ENCODE measurements at places on chromosomes 1 and 21.

- DNase-seq, result no peak
These were observed 1546.5 kb downstream of the NCAM2 start for GRCh38 chr21:22544747-22545146.

- DNase-seq, result no peak
These were observed 115.9 kb upstream of the IVNS1ABP start for GRCh38 chr1:185432948-185433347.

- DNase-seq, result no peak
These were observed 360.7 kb downstream of the PTBP2 start for GRCh38 chr1:97082160-97082848.

DNA sequence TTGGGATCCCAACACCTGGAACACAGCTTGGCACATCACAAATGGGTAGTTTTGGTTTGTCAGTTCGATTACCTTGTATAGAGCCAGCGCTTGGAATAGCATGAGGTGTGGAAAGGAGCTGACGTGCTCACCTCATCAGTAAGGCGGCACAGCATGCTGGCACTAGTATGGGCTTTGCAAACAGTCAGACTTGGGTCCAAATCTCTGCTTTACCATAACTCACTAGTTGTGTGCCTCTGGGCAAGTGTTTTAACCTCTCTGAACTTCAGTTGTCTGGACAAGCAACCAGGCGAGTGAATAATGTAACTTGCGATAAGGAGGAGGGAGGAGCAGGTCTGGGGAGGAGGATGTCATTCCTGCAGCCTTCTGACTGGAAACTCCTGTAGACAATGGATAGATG is 26.3 kb upstream of the NEK2 start:
- no peak for DNase-seq

DNA sequence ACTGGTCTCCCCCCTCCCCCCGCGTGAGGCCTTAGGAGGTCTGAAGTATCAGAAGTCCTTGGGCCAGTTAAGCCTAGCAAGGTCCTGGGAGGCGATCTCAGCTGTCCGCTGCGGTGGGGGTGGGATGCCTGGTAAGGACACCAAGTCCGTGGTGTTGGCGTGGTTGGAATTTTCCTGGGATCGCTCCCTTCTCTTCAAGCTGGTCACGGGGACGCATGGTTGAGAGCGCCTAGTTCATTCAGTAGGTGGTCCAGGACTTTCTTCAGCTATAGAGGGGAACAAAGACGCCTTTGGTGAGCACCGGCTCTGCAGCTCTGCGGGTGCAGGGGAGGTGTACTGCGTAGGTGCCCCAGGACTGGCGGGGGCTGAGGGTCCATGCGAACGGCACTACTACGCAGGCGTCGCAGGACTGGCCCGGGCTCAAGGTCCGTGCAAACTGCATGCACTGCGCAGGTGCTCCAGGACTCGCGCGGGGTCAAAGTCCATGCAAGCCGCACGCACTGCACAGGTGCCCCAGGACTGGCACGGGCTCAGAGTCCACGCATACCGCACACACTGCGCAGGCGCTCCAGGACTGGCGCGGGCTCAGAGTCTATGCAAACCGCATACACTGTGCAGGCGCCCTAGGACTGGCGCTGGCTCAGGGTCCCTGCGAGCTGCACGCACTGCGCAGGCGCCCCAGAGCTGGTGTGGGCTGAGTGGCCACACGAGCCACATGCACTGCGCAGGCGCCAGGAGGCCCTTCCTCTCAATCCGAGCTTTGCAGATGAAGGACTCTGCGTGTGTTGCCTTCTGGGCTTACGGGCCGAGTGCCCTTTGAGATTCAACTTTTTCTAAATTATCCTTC is 36.6 kb upstream of the HMGN1 start:
- DNase-seq, result peak; percentile 51

All from prostate gland (tissue), 2 donors.